ENCODE measurements at places on chromosomes 1 and 21. TPM values are rescaled to one million over a fixed set of nuclear protein-coding genes. Genes with fewer than 3 reads are reported as not detected.

GRIK1 gene
- total RNA-seq: 0.21 TPM

KCND3 gene
- 16.6 TPM for total RNA-seq

FOXO6 gene
- total RNA-seq: not detected

S100A9 gene
- 478 TPM for total RNA-seq

CELA3B gene
- not detected for total RNA-seq

C4BPA gene
- not detected for total RNA-seq

CELA2A gene
- total RNA-seq: not detected

SPATA45 gene
- total RNA-seq: not detected

C1orf87 gene
- 3.5 TPM for total RNA-seq

C1orf185 gene
- total RNA-seq: not detected

GUK1 gene
- total RNA-seq: 422 TPM

ACTN2 gene
- total RNA-seq: 52.9 TPM

DIPK1A gene
- total RNA-seq: 18.3 TPM

OR6N1 gene
- not detected for total RNA-seq

TTC22 gene
- total RNA-seq: not detected

KIF21B gene
- 4.2 TPM for total RNA-seq

HAO2 gene
- total RNA-seq: not detected

FLG2 gene
- total RNA-seq: not detected

GSTM1 gene
- total RNA-seq: not detected

TTC3 gene
- 85.2 TPM for total RNA-seq

BTG3 gene
- 39.3 TPM for total RNA-seq

DNA sequence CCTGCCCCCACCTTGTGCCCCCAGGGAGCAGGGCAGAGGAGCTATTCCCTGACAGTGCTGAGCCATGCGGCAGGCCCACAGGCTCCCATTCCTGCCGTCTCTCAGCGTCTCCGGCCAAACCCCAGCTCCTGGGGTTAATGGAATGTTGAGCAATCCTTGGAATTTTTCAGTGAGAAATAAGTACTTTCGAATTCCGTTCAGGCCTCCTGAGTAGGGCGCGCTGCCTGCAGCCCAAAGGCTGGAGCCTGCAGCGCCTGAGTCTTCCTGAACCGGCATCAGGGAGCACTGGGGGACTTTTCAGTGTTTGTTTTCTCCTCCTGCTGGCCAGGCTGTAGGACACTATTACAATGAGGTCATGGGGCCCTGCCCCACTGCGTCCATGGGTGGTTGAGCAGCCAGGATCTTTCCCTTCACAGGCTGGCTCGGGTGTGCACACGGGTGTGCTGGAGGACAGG lies 33.3 kb upstream of the CSF1 start:
- DNase-seq: no peak

- DNase-seq: no peak
These were observed 27.8 kb downstream of the IGFN1 start for GRCh38 chr1:201218409-201218808.

GRCh38 chr1:171965777-171966176 lies 124.5 kb downstream of the DNM3 start:
- DNase-seq: no peak

- DNase-seq: no peak
These were observed at the start of gene TRAF5 for GRCh38 chr1:211326528-211327345. Gene TRAF5 (plus strand): TSS chr1:211326833. CDS start chr1:211353240, 26,407 bp downstream.

DNA sequence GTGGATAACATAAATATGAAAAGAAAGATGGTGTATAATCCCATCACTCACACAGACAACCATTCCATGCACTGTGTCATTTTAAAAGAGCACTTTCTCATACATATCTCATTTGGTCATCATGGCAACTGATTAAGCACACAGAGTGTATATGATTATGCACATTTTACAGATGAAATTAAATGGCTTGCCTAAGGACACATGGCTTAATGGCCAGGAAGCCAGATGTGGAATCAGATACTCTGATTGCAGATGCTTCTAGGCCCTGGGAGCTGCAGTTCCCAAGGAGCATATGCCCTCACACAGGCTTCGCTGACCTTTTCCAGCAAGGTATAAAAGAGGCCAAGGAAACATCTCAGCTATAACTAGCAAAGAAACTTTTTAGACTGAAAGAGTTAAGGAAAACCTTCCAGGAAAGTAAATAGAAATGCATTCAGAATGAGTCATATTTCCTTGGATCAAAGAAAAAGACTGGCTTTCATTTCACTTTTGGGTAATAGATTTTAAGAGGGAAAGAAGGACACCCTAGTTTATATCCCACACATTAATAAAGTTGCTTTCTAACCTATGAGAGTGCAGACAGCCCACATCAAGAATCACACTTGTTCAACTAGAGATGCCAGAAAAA lies 19.6 kb upstream of the FAM89A start:
- DNase-seq: no peak

GRCh38 chr1:201734786-201735185 lies 94.2 kb upstream of the IPO9 start:
- no peak for DNase-seq

DNA sequence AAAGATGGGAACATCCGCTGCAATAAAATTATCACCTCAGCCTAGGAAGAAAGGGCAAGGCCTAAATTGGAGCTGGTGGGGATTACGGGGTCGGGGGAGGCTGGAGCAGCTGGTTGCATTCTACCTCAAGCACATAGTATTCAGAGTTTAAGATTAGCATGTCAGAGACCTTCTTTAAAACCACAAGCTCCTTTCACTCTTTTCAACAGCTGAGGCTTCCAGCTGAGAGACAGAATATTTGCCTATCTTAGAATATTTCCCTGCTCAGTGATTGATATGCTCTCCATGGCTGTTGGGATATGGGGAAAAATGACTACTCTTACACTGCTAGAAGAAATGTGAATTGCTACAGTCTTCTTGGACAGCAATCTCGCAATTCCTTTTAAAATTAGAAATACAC lies 248.6 kb downstream of the TBX15 start:
- DNase-seq: no peak

DNA sequence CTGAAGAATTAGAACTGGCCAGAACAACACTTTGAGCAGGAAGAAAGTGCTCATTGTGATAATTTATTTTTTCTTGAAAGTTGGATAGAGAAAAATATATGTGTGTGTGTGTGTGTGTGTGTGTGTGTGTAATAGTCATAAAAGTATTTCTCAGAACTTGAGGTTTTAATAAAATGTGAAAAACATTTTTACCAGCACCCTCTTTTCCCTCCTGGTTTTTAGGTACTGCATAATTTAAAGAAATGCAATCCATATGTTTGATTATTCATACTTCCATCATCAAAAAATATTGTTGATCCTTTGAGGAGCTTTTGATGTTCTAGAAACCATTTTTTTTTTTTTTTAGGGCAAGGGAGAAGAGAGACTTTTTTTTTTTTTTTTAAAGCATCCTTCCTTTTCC lies 66.8 kb upstream of the JUN start:
- DNase-seq: no peak

DNA sequence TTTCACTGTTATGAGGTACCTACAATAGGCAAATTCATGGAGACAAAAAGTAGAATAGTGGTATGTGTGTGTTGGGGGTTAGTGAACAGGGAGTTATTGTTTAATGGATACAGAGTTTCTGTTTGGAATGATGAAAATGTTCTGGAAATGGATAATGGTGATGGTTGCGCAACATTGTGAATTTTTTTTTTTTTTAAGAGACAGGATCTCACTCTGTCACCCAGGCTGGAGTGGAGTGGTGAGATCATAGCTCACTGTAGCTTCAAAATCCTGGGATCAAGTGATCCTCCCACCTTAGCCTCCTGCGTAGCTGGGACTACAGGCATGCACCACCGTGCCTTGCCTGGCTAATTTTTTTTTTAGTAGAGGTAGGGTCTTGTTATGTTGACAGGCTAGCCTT lies 34.5 kb upstream of the TRABD2B start:
- no peak for DNase-seq

DNA sequence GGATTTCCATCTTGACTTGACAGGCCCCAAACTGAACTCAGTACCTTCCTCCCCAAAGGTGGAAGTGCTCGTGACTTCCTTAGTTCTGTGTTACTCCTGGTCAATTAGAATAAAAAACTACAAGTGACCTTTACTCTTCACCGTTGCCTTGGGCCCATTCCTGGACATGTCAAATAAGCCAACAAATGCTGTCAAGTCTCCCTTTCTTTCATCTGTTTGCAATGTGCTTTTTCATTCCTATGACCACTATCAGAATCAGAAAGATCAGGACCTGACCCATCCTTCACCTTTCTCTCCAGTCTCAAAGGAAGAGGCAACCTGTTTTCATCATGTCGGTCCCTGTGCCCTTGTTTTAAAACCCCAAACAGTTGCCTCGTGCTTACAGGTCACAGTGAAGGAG lies 4.9 kb upstream of the KCNJ10 start:
- DNase-seq: no peak

- DNase-seq: no peak
These were observed 19.7 kb downstream of the YARS1 start for GRCh38 chr1:32797456-32797855.

GRCh38 chr1:66984491-66984890 lies 59.7 kb downstream of the MIER1 start:
- DNase-seq: no peak

- no peak for DNase-seq
These were observed 154.9 kb upstream of the CD34 start for GRCh38 chr1:208065862-208066261.

- DNase-seq: no peak
These were observed 3.6 kb downstream of the KRTAP21-3 start for GRCh38 chr21:30714946-30715345.

GRCh38 chr21:45302082-45303061 lies 14.7 kb upstream of the POFUT2 start:
- DNase-seq: no peak

DNA sequence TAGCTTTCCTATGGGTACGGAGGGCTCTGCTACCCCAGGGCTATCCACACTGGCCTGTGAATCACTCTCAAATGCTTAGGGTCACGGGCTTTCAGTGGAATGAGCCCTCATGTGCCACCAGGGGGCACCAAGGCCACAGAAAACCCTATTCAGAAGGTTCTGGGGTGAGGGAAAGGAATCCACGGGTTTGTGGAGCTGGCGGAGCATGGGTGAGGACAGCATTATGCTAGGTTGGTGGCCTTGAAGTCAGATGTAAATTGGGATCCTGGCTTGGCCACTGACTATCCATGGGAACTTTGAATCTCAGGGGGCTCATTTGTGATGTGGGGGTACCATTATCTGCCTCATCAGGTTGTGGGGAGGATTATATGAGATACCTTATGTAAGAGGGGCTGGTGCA lies 5.1 kb upstream of the LAMTOR5 start:
- no peak for DNase-seq

DNA sequence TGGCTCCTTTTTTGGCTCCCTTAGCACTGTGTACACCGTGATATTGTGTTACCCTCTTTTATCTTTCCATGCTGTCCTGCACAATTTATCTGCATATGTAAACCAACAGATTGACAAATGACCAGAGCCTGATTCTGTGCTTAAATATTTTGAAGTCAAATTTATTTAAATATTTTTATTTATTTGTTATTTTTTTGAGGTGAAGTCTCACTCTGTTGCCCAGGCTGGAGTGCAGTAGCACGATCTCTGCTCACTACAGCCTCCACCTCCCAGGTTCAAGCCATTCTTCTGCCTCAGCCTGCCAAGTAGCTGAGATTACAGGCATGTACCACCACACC lies 12.8 kb downstream of the PMF1 start:
- no peak for DNase-seq

- DNase-seq: no peak
These were observed 118.2 kb downstream of the ODF2L start for GRCh38 chr1:86277936-86278335.

GRCh38 chr1:53501065-53502005 lies 42.1 kb downstream of the DMRTB1 start:
- no peak for DNase-seq

DNA sequence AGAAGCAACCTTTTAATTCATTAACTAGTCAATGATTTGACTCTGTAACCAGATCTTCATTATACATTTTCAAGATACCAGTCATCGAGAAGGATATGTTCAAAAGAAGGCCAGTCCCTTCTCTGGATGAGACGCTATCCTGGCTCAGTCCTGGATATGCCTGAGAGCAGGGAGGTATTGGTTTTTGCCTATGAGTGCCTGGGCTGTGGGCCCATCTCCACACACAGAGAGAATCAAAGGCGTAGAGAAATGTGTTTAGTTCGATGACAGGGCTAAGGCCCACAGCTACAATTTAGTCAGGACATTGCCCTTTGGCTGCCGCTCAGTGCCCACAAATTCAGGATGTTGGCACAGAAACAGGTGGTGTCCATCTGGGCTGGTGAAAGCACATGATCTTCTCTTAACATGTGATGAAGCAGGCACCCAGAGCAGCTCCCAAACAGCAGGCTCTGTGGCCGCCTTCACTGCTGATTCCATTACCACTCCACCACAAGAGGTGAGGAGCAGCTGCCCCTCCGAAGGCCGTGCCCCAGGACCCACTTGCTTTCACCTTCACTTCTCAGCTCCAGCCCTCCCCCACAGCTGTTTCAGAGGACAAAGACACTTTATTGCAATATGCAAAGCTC lies 24.7 kb downstream of the ACKR1 start:
- DNase-seq: no peak

GRCh38 chr1:1210726-1211540 lies 3.0 kb downstream of the TNFRSF4 start:
- no peak for DNase-seq

DNA sequence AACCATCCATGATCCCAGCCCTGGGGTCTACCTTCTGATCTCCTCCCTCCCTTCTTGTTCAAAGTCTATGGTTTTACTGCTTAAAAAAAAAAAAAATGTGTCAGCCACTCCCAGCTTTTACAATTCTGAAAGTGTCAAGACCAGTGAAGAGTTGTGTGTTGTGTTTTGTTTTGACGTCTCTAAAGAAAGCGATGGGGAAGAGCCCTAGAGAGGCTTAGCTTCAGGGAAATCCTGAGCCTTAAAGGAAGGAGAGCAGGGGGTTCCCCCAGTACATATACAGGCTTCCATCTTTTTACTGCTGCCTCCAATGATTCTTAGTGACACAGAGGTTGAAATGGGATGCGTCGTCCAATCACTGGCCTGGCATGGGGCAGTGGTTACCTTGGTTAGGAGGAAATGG lies 13.9 kb upstream of the FMOD start:
- no peak for DNase-seq

DNA sequence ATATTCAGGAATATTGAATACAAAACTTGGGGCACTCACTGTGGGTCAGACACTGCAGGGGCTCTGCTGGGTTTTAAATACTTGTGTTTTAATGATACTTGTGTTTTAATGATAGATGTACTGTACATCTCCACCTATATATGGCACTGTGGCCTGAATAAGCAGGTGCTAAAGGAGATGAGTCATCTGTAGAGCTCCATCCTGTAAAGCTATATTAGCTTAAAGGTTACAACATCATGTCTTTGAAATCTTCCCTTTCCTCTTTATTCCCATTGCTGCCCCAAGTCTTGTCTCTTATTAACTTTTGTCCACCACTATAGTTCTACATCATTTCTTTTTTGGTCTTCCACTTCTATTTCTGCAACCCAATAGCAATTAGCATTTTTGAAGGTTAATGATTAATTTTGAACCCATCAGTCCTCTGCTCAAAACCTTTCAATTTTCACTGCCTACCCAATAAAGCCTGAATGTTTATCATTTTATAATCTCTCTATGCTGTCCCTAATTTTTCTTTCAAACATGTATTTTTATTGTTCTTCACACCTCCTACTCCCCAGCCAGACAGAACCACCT lies 113.3 kb upstream of the PTGFR start:
- no peak for DNase-seq

GRCh38 chr1:7009741-7010525 lies 224.7 kb downstream of the CAMTA1 start:
- no peak for DNase-seq
